ENCODE measurements at places on chromosomes 3 and 15.
A peak's percentile ranks its signal among the peaks of the same experiment; 100 is the strongest.

DNA sequence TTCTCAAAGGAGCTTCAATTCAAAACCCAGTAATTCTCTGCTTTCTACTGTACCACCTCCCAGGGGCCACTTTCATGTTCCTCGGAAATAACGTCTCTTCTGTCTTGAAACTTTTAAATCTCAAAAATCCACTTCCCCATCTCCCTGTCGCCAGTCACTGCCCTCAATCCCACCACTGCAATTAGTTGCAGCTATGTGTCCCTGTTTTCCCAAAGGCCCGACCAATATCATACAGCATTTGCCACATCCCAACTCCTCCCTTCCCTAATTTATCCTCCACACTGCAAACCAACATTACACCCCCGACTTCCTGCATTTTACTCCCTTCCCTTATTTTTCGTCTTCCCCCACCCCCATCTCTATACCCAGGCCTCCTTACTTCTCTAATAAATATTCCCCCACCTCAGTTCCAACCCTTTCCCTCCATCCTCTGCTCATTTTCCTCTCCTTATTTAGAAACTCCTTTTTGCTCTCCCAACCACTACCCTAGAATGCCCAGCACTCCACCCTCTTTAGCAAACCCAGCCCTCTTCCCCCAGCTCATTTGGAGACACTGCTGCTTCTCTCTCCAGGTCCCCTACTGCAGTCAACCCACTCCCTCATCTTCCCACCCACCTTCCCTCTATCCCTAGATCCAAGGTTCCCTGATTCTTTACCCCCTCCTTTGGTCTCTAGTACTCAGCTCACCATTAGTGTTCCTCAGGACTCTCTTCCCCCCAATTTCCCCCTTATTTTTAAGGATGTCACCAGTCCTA, 1.1 kb downstream of the NPTN start:
- H3K36me3 ChIP-seq: no peaks in the 10 kb centered on the region
- peak overlapping the region; percentile 95 for H3K27ac ChIP-seq
- H3K4me1 ChIP-seq: peaks cover 46% of the 10 kb centered on the region
- no peak for DNase-seq
- peak overlapping the region; percentile 84 for H3K4me3 ChIP-seq

DNA sequence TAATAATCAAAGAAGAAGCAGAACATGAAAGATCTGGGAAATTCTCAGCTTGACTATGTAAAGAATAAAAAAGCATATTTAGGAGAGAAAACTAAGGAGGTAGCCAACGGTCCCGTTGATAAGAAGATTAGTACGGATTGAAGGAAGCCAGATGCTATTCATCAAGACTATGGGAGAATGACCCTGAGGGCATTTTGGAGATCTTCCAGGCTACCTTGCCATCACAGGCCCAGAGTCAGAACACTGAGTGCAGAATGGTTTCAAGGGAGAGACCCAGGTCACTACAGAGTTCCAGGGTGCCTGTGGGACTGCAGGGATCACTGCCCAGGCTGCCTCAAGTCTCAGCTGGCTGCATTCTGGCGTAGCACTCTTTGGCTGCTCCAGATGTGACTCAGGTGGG, 752.9 kb upstream of the ARPP21 start:
- H3K27me3 ChIP-seq: no peaks in the 10 kb centered on the region
- no peak overlapping the region for H3K27ac ChIP-seq
- no peaks in the 10 kb centered on the region for H3K36me3 ChIP-seq
- DNase-seq: no peak
- no peaks in the 10 kb centered on the region for H3K4me1 ChIP-seq

DNA sequence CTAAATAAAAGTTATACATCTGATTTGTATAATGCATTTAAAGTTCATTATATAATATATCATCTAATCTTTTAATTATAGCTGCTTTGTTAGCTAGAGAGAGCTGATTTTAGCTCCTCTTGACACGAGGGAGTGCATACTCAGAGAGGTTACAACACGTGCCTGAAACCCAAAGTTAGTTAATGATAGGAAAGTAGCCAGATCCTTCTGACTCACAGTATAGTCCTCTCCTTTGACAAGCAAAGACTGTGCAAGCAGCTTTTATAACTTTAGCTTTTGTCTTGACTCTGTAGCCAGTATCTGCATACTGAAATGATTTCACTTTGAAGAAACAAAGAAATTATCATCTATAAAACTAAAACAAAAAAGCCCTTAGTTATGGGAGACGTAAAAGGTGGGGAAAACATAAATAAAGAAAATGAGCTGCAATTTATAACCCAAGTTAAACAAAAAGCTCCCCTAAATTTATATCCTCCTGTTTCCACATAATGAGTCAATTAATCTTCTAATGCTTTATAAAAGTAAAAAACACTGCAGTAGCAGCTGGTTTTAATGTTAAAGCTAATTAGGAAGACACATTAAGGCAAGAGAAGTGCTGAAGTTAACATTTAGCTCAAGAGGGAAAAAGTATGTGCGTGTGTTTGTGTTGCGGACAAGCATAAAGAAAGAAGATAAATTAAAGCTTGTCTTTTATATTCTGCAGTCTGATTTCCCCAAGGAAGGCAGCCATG, 13.1 kb downstream of the GABRR3 start:
- no peaks in the 10 kb centered on the region for H3K4me1 ChIP-seq
- H3K27ac ChIP-seq: no peak overlapping the region
- H3K36me3 ChIP-seq: no peaks in the 10 kb centered on the region
- no peak overlapping the region for H3K4me3 ChIP-seq
- DNase-seq: no peak
- no peaks in the 10 kb centered on the region for H3K27me3 ChIP-seq

DNA sequence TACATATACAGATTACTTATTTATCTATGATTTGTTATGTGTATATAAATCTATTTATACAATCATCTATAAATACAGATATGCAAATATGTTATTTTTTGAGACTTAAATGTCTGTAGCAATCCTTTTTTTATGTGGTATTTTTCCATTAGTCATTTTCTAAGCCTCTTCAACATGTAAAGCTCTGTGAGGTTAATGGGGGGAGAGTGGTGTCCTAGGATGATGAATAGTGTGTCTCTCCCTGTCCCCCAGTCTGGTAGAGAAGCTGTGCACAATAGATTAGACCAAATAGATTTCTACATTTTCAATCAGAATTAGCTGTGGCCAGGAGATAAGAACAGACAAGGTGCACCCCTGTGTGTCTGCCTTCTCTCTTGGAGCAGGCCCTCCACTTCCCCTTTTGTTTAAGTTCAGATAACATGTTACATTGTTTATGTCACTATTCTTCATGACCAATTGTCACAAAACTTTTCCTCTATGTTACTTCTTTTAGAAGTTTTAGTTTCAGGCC, 453.9 kb downstream of the LPP start:
- H3K4me1 ChIP-seq: no peaks in the 10 kb centered on the region
- no peak overlapping the region for H3K27ac ChIP-seq
- no peak for DNase-seq
- H3K27me3 ChIP-seq: no peaks in the 10 kb centered on the region

GRCh38 chr3:127088511-127089351, 104.2 kb upstream of the PRR23E start:
- no peaks in the 10 kb centered on the region for H3K4me1 ChIP-seq
- no peak overlapping the region for H3K4me3 ChIP-seq
- H3K27ac ChIP-seq: no peak overlapping the region
- no peak for DNase-seq
- H3K36me3 ChIP-seq: no peaks in the 10 kb centered on the region

DNA sequence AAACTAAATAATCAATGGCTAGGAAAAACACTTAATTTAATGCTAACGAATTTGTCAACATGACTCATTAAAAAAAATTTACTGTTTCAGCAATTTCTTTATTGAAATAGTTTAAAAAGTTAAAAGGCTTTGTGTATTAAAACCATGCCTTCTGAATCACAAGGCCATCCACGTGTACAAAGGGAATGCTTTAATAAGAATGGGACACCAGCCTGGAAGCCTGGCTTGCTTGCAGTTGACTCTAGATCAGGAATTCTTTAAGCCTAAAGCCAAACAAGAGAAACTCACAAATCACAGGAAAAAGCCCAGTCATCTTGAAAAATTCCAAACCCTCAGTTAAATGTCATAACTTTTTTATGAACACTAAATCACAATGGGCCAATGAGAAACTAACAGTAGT, 137.6 kb downstream of the PEAK1 start:
- DNase-seq: no peak
- no peaks in the 10 kb centered on the region for H3K4me1 ChIP-seq
- H3K27me3 ChIP-seq: no peaks in the 10 kb centered on the region
- peaks cover 10% of the 10 kb centered on the region for H3K36me3 ChIP-seq
- H3K4me3 ChIP-seq: no peak overlapping the region

DNA sequence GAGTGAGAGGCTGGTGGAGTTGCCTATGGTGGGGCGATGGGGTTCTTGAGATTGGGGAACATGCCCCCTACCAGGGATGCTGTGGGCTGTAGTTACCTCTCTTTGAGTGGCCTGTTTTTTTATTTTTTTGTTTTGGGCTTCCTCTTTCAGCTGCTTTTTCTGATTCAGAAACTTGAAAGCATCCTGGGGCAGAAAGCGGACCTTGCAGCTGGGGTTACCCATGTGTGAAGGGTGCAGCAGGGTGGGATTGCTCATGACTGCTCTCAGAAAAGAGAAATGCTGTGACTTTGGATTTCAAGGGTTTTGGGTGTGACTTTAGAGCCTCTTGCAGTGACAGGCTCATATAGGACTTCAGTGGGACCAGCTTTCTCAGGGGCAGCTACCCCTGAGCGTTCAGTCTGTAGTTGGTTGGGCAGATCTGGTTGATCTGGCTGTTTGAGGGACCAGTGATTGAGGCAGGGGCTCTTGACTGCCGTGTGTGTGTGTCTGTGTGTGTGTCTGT, 1.8 kb downstream of the LIMD1 start:
- no peak for DNase-seq
- H3K4me1 ChIP-seq: peaks cover 69% of the 10 kb centered on the region
- H3K36me3 ChIP-seq: peaks cover 8% of the 10 kb centered on the region
- peak overlapping the region; percentile 72 for H3K27ac ChIP-seq
- peak overlapping the region; percentile 91 for H3K4me3 ChIP-seq
- no peaks in the 10 kb centered on the region for H3K27me3 ChIP-seq

GRCh38 chr3:184337981-184338380, 581 bp downstream of the FAM131A start:
- no peak overlapping the region for H3K4me3 ChIP-seq
- no peak for DNase-seq
- peaks cover 37% of the 10 kb centered on the region for H3K36me3 ChIP-seq
- no peaks in the 10 kb centered on the region for H3K27me3 ChIP-seq
- H3K27ac ChIP-seq: peak overlapping the region; percentile 89
- peaks cover 26% of the 10 kb centered on the region for H3K4me1 ChIP-seq

DNA sequence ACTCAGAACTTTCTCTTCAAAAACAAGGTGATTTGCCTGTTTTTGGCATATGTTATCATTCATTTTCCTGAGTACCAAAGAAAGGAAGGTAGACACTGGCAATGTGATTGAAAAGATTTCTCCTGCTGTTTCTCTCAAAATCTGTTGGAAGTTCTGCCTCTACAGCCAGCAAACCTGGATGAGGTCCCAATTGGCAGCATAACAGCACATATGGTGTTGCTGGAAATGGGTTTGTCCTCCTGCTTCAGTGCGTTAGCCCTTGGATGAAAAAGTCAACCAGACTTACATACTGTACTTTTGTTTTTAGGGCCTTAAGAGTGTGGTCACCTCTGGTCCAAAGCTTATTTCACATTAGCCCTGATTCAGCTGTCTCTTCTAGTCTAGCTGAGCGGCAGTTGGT, 237.6 kb upstream of the MME start:
- no peaks in the 10 kb centered on the region for H3K36me3 ChIP-seq
- H3K4me3 ChIP-seq: no peak overlapping the region
- no peak for DNase-seq
- H3K27ac ChIP-seq: no peak overlapping the region
- no peaks in the 10 kb centered on the region for H3K27me3 ChIP-seq

GRCh38 chr3:28917895-28918475, 362.9 kb upstream of the RBMS3 start:
- no peak for DNase-seq
- H3K36me3 ChIP-seq: no peaks in the 10 kb centered on the region
- no peak overlapping the region for H3K27ac ChIP-seq
- no peak overlapping the region for H3K4me3 ChIP-seq

DNA sequence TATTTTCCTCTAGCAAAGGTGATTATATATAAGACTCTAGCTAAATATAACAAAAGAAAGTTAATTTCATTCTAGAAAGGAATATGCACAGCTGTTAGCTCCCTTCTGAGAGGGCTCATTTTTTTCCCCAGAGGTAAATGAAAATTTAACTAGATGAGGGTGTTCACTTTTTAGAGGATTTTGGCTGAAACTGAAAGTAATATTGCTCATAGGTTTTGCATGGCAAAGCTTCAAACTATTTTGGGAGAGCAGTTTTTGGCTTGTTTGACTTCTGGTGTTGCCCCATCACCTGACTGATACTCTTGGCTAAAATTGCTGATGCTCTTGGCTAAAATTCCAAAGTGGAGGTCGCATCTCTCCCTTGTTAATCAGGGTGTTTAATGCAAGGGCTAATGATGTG, 311.9 kb downstream of the EDEM1 start:
- no peak overlapping the region for H3K4me3 ChIP-seq
- H3K36me3 ChIP-seq: no peaks in the 10 kb centered on the region
- no peak for DNase-seq
- no peak overlapping the region for H3K27ac ChIP-seq
- no peaks in the 10 kb centered on the region for H3K27me3 ChIP-seq
- H3K4me1 ChIP-seq: no peaks in the 10 kb centered on the region

GRCh38 chr3:136109499-136109898, 86.6 kb downstream of the MSL2 start:
- no peak for DNase-seq
- no peak overlapping the region for H3K4me3 ChIP-seq
- H3K27ac ChIP-seq: no peak overlapping the region
- no peaks in the 10 kb centered on the region for H3K4me1 ChIP-seq

GRCh38 chr3:191985691-191986090, 524.7 kb downstream of the PYDC2 start:
- no peaks in the 10 kb centered on the region for H3K4me1 ChIP-seq
- H3K27me3 ChIP-seq: no peaks in the 10 kb centered on the region
- no peaks in the 10 kb centered on the region for H3K36me3 ChIP-seq
- DNase-seq: no peak
- no peak overlapping the region for H3K27ac ChIP-seq
- no peak overlapping the region for H3K4me3 ChIP-seq

DNA sequence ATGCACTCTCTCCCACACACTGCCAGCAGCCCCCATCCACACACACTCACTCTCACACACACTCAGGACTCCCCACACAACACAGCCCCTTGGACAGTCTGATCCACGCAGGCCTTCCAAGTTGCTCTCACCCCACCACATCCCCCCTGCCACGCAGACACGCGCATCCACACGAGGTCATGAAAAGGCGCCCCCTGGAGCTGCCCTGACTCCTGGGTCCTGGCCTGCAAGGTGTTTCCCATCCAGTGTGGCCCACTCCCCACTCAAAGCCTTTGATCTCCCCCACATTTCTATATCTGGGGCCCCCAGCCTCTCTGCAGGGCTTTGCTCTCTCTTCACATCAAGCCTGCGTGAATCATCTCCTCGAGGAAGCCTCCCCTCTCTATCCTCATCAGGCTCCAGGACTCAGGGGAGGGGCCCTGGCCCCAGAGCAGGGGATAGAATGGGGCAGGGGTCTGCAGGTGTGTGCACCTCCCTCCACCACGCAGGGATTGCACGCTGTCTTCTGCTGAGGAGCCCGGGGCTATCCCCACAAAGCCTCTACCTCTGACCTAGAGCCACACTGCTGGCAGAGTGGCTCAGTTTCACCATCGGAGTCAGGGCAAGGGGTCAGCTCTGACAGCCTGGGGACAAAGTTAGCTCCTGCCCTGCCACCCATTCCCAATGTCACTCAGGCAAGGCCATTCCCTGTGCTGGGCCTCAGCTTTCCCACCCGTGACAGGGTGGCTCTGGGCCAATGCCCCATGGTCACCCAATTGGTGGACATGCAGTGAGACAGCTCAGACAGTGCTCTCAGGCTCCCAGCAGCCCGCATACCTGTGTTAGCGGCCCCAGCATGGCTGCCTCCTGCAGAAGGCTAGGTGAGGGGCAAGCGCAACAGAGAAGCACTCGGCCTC, 6.4 kb downstream of the MYL3 start:
- peak; percentile 52 for DNase-seq
- no peaks in the 10 kb centered on the region for H3K4me1 ChIP-seq
- H3K36me3 ChIP-seq: no peaks in the 10 kb centered on the region
